Prostate gland (tissue), 2 donors: ENCODE measurements at places on chromosomes 6 and 20.

DNA sequence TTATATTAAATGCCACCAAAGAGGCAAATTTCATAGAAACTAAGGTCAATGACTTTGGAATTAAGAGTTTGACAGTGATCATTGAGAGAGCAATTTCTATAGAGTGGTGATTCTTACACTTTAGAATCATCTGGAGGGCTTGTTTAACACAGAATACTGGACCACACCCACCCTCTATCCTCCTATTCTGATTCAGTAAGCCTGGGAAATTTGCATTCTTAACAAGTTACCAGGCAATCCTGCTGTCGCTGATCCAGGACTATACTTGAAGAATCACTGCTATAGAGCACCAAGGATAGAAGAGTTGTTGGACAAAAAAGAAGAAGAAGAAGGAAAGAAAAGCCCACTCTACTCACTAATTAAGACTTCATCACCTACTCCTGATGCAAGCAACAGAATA lies 21.3 kb upstream of the TBX18 start:
- no peak for DNase-seq

DNA sequence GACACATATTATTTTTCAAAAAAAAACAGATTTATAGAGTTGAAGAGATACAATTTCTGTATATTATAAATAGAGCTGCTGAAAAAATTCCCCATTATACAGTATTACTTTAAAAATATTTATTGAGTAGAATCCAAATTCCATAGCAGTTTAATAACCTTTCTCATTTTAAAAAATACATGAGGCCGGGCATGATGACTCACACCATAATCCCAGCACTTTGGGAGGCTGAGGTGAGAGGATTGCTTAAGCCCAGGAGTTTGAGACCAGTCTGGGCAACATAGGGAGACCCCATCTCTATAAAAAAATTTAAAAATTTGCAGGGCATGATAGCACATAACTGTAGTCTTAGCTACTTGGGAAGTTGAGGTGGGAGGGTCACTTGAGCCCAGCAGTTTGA lies 13.0 kb downstream of the ATRN start:
- DNase-seq = no peak

- no peak for DNase-seq
Observed at GRCh38 chr6:170029416-170030283, 261.2 kb downstream of the DLL1 start.

- peak; percentile 42 for DNase-seq
Observed at GRCh38 chr20:50418890-50419642, 91.1 kb upstream of the PTPN1 start.

DNA sequence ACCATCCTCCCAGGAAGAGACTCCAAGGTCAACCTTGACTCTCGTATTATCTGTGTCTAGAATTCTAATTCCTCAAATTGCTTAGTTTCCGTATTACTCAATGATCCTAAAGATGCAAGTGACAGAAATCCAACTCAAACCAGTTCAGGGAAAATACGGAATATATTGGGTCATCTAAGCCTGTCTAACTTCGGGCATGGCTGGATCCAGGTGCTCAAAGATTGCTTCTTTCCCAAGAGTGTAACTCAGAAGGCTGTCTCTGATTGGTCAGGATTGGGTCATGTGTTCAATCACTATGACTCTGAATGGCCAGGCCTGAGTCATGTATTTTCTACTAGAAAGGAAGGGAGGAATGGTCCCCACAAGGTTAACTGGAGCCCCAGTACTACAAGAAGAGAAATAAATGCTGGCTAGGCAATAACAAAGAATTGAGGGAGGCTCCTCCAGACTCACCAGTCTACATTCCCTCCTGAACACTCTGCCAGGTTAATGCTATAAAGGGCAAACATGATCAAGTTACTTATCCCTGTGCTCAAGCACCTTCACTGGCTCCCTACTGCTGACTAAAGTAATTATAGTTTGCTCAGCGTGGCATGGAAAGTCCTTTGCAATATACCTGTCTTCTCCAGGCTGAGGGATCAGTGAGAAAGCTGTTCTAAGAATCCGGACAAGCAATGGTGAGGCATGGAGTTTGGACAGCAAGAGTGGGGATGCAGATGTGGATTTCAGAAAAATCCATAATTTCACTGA lies 15.4 kb upstream of the PREX1 start:
- no peak for DNase-seq

DNA sequence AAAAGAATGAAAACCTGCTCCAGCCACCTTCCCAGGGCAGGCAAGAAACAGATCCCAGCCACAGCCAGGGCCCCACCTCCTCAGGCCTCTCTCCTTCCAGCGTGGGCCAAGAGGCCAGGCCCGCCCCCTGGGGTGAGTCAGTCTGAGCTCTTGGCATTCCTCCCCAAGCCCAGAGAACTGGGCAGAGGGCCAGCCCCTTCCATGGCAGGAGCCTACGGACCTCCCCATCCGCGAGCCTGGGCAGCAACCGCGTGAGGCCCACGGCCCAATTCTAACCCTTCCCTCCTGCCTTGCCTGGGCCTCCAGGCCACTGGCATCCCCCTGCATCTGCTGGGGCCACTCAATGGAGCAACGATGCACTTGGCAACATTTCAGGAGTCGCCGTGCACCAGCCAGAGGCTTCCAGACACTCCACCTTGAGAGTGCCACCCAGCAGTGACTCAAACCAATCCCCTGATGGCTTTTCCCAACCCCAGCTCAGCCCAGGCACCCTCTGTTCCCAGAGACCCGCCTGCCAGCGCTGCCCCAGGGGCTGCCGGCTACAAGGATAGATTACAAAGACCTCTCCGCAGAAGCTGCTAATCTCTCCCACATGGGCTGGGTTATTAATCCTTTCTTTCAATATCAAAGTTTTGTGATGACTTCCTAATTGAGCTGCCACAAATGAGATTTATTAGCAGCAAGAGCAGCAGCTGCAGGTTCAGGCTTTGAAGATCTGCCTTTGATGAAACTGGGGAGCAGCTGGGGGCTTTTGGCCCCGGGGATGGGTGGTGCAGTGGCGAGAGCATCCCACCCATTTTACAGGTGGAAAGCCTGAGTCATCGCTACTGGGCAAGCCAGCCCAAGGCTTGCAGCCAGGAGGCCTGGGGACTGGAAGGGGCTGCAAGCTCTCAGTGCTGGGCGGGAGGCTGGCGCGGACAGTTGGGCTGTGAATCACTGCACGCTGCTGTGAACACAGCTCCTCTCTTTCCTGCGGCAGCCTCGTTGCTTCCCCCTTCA lies 85.7 kb downstream of the NFATC2 start:
- peak; percentile 94 for DNase-seq

DNA sequence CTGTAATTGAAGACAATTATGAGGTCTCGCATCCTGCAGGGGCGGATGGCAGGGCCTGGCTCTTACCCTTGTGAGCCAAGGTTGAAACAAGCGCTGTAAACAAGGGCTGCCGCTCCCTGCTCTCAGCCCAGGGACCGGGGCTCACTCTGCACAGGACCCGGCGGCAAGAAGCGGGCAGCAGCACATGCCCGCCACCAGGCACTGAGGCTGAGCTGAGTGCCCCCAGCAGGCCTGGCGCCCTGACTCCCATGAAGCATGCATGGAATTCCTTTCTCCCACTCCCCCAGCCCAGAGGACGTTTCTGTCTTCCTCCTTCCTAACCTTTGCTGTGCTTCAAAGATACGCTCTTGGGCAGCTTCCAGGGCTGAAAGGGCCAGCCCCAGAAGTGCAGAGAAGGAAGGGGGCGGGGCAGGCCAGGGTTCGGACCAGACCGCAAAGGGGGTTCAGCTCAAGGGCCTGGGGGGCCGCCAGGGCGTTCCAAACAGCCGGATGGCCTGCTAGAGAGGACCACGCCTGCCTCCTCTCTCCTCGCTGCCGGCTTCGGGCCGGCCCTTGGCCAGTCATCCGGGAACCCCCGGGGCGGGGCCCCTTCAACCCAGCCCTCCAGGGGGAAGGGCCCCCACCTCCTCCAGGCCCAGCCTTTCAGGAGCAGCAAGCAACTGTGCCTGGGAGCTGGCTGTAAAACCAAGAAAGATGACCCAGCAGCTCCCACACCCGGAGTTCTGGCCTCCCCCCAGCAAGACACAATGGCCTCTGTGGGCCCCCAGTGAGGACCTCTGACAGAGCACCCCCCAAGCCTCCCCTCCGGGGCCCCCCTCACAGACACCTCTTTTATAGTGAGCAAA lies 109.9 kb downstream of the NOL4L start:
- DNase-seq = peak; percentile 76

GRCh38 chr6:166722785-166723184 lies 95.7 kb upstream of the RPS6KA2 start:
- no peak for DNase-seq

DNA sequence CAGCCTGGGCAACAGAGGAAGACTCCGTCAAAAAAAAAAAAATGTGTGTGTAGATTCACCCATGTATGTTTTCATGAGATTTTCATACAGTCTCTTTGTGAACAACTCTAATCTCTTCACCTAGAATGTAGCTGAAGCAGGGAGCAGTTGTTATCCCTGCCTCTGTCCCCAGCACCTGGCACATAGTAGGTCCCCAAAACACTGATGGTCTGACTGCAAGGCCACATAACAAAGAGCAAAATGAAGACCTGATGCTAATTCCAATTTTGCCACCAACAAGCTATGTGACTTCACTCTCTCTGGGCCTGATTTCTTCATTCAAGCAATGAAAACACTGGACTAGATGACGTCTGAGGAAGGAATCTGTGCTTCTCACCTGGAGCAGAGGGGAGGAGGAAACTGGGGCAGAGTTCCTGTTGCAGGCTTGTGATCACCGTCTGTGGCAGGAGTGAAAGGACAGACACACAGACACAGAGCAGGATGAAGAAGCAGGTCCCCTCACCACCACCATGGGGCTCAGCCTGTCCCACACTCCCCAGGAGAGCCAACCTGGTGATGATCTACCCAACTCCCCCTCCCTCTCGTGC lies 4.6 kb downstream of the SLC44A4 start:
- DNase-seq = no peak

GRCh38 chr6:12516070-12516469 lies 200.5 kb upstream of the PHACTR1 start:
- DNase-seq = no peak

GRCh38 chr6:152680151-152680550 lies 17.5 kb upstream of the MYCT1 start:
- no peak for DNase-seq

GRCh38 chr6:1126036-1126435 lies 185.9 kb upstream of the FOXQ1 start:
- no peak for DNase-seq

- no peak for DNase-seq
Observed at GRCh38 chr6:14857501-14857900, 388.4 kb upstream of the JARID2 start.

DNA sequence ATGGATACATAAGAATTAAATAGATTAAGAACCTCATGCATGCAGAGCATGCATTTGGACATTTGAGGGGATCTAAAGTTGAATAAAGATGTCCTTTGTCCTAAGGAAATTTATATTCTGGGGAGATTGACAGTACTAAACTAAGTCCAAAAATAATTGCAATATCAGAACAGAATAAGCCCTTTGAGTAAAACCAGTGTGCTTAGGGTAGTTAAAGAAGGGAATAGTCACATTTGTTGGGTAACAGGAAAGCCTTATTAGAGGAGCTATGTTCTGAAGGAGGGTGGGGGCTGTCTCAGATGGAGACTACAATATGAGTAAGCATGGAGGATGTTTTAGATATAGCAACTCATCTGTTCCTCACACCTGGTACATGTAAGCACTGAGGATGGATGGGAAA lies 35.8 kb downstream of the CDC5L start:
- DNase-seq = no peak

GRCh38 chr6:88349511-88349910 lies 183.4 kb upstream of the CNR1 start:
- DNase-seq = no peak

- no peak for DNase-seq
Observed at GRCh38 chr20:12061466-12061865, 143.8 kb downstream of the BTBD3 start.

- no peak for DNase-seq
Observed at GRCh38 chr6:125562156-125562555, 187.3 kb upstream of the HEY2 start.

DNA sequence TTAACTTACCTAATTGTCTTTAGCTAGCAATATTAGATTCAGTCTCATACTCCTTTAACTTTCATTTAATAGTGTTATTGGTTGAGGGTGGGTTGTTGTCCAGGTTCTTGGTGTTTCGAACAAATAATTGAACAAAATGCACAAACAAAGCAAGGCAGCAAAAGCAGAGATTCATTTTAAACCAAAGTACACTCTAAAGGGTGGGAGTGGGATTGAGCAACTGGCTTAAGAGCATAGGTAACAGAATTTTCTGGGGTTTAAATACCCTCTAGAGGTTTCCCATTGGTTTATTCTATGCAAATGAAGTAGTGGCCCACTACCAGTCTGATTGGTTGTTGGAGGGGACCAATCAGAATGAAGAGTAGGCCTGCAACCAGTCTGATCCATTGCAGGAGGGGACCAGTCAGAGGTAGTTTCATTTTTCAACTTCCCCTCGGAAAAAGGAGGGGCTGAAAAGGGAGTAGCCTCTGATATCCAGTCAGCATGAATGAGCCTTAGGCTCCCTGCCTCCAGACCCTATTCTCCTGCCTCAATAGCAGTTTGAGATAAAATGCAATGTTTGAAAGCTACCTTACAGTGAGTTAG lies 26.3 kb upstream of the RAB23 start:
- no peak for DNase-seq

GRCh38 chr6:118993803-118994251 lies 58.9 kb upstream of the MCM9 start:
- no peak for DNase-seq

DNA sequence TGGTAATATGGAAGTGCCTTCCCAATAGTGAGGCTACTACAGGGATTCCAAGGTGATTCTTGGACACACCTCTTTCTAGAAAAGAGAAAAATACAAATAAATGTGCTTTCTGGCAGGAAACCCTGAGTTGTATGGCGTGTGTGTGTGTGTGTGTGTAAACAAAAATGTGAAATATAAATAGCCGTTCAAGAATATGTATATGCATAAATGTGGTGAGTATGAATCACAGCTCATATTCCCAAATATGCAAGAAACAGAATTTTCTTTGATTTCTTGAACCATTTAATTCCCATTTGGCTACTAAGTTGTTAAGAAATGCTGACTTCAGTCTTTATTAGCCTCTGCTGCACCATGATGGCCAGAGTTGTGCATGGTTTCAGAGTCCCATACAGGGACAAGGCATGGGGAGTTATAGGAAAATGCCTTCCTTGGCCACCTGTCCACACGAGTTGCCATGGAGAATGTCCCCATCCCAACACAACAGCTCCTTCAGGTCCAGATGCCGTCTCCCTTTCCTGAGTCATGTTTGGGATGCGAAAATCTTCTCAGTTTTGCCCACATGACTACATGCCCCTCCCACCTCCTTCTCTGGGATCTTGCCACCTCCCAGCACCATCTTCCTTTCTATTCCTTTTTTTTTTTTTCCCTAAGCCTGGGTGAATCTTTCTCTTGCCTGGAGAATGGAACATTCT lies 312.4 kb upstream of the ECI2 start:
- no peak for DNase-seq

GRCh38 chr6:4941782-4942672 lies 61.8 kb downstream of the RPP40 start:
- no peak for DNase-seq

DNA sequence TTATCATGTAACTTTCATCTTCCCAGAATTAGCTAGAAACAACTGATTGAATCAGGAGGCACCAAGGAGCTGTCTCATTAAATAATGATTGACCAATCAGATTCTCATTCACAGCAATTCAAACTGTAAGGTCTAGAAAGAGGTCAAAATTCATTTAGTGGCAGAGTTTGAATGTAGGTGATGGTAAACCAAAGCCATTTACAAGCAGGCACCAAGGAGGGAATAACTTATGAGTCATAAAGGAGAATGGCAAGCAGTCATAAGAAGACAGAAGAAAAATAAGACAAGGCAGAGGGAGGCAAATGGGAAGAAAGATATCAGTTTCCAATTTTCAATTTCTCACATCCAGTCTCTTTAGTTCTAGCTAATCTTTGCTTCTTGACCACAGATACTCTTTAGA lies 52.9 kb upstream of the DEFB112 start:
- no peak for DNase-seq
